ENCODE measurements at places on chromosomes 11 and 22. TPM values are rescaled to one million over a fixed set of nuclear protein-coding genes. Genes with fewer than 3 reads are reported as not detected.

GRCh38 chr11:72231396-72232259, 7.1 kb downstream of the INPPL1 start:
- no peak for DNase-seq

DNA sequence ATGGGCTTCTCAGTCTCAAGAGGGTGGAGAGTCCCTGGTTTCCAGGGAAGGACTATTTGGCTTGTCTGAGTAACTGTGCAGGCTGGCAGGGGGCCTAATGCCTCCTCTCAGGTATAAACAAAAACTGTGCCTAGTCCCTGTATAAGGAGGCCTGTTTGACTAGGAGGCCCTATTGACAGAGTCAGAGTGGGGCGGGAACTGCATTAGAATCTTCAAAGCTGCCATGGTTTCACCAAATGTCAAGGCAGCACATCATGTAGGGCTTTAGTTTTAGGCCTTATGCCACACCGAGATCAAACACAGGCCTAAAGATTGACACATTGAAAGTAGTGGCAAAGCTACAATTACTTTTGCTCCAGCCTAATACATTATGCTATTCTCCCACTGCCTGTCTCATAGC, 611.5 kb upstream of the B3GAT1 start:
- DNase-seq, result no peak

- peak; percentile 73 for DNase-seq
These were observed 13.5 kb downstream of the SGSM3 start for GRCh38 chr22:40383905-40384304.

DNA sequence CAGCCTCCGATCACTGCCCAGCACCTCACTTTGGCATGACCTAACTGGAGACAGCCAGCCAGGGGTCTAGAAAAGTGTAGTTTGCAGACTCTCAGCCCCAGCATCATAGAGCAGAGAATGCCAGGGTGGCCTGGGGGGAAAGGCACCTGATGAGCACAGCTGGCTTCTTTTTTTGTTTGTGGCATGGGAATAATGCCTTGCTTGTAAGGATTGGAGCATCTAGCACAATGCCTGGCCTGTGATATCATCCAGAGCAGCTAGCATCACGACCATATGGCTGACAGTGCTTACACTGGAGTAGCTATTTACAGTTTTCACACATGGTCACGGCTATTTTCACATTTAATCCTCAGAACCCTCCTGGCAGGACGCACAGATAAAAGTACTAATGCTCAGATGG, 594.8 kb upstream of the B3GAT1 start:
- DNase-seq, result no peak

GRCh38 chr11:77401486-77402217, 72.2 kb downstream of the PAK1 start:
- DNase-seq, result no peak

DNA sequence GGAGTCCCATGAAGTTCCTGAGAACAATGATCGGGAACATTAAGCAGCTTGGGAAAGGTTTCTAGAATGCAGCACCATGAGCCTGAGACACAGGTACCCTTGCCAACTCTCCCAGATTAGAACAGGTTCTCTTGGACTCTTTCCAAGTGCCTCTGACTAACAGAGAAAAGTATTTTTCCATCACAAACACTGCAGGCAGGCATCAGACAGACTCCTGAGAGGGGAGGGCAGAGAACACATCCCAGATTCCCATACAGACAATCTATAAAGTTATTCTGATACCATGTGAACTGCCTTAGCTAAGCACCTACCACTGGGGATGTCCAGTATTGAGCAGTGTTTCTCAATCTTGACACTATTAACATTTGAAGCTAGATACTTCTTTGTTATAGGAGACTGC, 27.3 kb downstream of the SERGEF start:
- DNase-seq, result peak; percentile 65

- DNase-seq, result no peak
These were observed 5.3 kb downstream of the BIRC3 start for GRCh38 chr11:102322560-102322959.

The ETS1 gene
- 87.7 TPM for total RNA-seq

The BDNF gene
- 24.4 TPM for total RNA-seq

The NDUFV1 gene
- total RNA-seq, result 117 TPM

The BLID gene
- 1.2 TPM for total RNA-seq

GRCh38 chr22:19523240-19524169, 705 bp downstream of the CLDN5 start:
- DNase-seq, result peak; percentile 26

- peak; percentile 30 for DNase-seq
These were observed 43.4 kb downstream of the GRIK4 start for GRCh38 chr11:120554766-120555432.

DNA sequence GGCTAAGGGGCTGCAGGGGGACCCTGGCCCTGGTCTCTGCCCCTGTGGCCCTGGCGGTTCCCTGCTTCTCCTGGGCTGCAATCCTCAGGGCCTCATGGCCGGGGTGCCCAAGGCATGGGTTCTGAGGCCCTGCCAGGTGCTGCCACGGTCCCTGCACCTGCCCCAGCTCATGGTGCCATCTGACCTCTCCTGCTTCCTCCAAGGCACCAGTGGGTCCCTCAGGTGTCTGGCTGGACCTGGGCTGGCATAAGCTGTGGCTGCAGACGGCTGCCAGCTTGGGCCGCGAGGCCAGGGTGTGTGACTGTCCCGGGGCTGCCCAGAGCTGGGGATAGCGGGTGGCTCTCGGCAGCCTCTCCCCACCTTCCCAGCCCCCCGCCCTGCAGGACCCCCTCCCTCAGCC, 2.0 kb downstream of the INS start:
- no peak for DNase-seq

The TSPAN18 gene
- 39.1 TPM for total RNA-seq

DNA sequence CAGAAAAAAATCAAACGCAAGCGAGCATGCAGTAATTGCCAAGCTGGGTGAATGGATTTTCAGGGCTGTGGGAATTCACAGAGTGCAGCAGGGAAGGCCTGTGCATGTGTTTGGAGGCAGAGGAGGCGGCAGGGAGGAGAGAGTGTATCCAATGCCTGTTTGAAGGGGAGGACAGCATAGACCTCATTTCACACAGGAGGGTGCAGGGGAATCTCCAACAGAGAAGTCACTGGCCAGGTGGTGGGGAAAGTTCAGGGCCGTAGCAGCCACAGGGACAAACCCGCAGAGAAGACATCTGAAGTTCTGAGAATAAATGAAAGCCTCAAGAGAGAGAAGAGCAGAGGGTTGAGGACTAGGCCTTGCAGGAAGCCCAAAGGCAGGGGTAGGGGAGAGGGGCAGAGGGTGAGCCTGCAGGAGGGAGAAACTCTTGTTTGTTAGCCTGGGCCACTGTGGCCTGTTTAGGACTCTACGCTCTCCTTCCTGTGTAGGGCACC, 19.2 kb upstream of the KDM2A start:
- DNase-seq, result no peak

The GSTP1 gene
- total RNA-seq, result 1,173 TPM

The OR51B5 gene
- not detected for total RNA-seq

DNA sequence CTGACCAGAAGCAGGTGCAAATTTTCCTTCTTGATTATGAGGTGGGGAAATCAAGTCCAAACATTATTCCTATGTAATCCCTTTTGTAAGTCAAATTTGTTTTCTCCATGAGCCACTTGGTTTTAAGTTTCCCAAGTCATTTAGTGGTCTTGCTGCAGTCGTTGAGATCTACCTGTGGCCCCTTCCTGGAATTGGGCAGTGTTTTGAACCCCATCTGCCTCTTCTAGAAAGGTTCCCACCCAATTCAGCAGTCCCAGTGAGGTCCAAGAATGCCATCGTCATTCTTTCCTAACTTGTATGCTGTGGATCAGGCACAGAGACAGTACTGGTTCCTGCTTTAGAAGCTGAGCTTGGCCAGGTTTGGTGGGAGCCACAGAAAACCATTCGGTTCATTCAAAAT, 77.8 kb upstream of the GNAZ start:
- no peak for DNase-seq

DNA sequence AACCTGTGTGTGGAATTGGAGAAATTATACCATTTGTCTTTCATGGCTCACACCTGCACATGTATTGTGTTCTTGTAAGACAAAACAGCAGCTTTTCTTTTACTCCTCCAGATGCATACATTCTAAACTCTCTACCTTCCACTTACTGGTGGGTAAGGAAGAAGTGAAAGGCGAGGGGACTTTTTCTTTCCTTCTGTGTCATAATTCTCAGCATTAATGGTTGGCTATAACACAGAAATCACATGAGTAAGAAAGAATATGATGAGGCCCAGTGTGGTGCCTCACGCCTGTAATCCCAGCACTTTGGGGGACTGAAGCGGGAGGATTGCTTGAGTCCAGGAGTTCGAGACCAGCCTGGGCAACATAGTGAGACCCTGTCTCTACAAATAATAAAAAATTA, 57.8 kb upstream of the SHANK2 start:
- no peak for DNase-seq

- DNase-seq, result peak; percentile 59
These were observed 1.1 kb upstream of the ATG16L2 start for GRCh38 chr11:72812967-72813739.

DNA sequence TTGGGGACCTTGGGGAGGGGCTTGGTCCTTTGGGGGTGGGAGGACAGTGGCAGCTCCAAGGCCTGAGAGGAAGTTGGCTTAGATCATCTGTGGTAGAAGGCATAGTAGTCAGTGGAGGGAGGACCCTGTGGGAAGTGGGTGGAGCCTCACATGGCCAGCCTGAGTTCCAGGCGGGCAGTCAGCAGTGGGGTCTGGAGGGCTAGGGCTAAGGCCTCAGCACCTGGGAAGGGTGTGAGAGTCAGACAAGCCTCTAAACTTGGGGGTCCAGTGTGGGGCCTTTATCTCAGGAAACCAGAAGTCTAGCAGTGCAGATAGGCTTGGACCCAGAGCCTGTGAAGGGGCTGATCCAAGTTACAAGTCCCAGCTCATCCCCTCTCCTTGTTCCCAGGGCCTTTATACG, 4.0 kb downstream of the NLRX1 start:
- DNase-seq, result no peak

- DNase-seq, result no peak
These were observed 8.3 kb downstream of the MRPL17 start for GRCh38 chr11:6674862-6675261.

GRCh38 chr22:46528121-46528610, 9.3 kb downstream of the CELSR1 start:
- DNase-seq, result peak; percentile 89

DNA sequence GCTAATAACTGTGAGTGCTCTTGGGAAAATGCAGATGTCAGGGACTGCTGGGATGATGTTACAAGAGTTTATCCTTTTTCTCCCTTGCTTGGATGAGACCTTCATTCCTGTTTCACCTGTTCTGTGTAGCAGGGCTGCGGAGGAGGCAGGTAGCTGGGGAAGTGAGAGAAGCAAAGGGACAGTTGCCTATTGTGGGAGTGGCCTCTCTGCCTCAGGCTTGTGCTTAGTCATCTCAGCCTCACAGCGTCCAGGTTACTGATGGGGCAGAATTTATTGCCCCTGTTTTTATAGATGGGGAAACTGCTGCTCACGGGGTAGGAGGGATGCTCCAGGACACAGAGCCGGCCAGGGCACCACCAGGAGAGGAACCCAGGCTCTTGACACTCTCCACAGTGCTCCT, 1.7 kb downstream of the STX3 start:
- DNase-seq, result no peak

All from astrocyte (in vitro differentiated cells and primary cell).